ENCODE measurements at places on chromosomes 3 and 15.

- no peak for DNase-seq
Observed at GRCh38 chr3:40891186-40891585, 308.1 kb upstream of the CTNNB1 start.

DNA sequence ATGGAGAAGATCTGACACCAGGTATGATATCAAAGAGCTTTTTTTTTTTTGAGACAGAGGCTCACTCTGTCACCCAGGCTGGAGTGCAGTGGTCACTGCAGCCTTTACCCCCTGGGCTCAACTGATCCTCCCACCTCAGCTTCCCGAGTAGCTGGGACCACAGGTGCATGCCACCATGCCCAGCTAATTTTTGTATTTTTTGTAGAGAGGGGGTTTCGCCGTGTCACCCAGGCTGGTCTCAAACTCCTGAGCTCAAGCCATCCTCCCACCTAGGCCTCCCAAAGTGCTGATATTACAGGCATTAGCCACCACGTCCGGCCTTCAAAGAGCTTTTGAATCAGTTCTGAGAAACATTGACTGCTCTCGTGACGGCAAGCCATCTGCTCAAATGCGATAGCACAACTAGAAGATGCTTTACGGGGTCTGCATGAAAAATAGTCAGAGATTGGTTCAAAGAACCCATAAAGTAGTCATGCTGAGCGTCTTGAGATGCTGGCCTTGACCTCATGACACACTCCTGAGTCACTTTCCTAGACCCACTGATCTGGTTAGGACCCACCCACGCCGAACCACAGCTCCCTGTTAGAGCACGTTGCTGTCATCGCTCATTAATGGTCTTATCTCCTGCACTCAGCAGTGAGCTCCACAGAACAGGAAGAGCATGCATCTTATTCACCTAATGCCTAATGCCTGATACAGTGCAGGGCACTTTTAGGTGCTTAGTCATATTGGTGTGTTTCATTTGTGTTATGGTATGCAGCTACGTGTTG is 57.0 kb upstream of the NR2F2 start:
- DNase-seq = no peak

GRCh38 chr3:29805757-29806156 is 524.9 kb downstream of the RBMS3 start:
- no peak for DNase-seq

DNA sequence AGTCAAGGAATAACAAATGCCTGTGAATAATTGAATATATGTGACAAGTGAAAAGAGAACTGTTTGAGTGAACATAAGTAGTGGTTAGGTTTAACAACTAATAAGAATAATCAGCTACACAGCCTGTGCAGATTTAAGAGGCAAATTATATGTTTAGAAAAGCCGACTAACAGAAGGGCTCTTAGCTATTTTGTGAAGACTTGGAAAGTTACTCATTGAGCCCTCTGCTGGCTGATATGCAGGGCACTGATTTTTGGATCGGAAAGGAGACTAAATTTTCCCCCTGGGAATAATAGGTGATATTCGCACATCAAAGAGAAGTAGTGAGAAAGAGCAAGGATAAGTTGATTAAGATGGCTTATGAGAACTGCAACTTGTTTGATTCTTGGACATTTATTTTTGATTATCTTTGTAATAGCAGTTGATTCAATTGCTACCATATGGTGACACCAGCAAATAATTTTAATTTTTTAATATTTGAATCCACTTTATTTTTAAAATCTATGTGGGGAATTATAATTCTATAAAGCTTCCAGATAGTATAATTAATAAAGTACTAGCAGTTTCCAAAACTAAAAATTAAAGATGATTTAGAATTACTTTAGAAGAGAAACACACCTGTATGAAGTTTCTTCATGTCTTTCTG is 156.2 kb downstream of the NLGN1 start:
- no peak for DNase-seq

DNA sequence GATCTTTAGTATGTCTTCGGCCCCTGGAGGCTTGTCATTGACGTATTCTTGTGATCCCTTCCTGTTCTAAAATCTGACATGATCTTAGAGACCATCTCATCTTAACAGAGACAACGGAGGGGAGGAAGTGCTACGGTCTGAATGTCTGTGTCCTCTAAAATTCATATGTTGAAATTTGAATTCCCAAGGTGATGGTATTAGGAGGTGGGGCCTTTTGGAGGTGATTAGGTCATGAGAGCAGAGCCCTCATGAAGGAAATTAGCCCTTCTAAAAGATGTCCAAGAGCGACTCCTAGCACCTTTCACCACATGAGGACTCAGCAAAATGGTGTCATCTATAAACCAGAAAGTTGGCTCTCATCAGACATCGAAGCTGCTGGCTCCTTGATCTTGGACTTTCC is 233.2 kb upstream of the CMC1 start:
- no peak for DNase-seq

DNA sequence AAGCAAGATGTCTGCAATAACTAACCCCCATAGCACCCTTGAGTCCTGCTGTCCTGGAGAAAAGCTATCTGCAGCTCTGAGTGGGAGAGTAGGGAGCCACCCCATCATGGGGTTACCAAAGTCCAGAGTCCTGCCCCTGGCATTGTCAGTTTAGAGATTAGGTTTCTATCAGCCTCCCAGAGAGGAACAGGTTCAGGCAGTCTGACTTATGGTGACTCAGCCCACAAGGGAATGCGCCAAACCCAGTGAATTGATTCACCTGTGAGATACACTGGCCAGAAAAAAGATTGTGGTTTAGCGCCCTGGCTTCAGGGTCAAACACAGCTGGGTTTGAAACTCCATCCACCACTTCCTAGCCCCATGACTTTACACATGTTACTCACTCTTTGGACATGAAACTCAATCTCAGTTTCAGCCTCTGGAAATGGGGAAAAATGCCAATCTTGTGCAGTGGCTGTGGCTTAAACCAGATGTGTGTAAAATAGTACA is 263.6 kb upstream of the HES1 start:
- no peak for DNase-seq

DNA sequence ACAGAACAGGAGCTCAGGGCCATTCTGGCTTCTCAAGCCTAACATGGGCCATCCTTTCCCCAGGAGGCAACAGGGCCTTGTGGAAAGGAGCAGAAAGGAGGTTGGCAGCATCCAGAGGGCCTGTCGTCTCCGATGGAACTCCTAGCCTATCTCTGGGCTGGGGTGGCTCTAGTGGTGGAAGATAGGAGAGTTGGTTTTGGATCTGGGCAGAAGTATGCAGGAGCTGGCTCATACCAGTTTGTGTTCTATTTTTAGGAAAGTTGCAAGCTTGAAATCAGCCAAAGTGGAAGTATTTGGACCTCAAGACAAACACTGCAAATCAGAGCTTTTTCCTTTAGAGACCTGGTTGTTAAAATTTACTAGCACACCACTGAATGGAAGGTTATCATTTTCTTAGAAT is 35.4 kb upstream of the XCR1 start:
- no peak for DNase-seq

- DNase-seq = no peak
Observed at GRCh38 chr15:90188914-90189748, 12.0 kb upstream of the SEMA4B start.

DNA sequence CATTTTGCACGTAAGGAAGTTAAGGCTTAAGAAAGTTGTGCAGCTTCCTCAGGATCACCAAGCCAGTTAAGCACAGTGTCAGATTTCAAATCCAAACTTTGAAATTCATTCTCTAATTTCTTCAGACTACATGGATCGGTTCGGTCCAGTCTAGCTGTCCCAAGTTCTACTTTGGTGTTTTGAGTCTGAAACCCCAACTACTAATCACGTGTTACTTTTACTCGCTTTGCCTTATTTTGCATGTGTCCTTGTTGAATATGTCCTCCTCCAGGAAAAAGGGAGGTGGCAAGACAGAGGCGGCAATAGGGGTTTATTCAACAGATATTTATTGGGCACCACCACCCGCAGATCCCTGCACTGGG is 522 bp upstream of the GXYLT2 start:
- DNase-seq = no peak

GRCh38 chr3:145450018-145450682 is 710.8 kb downstream of the PLOD2 start:
- no peak for DNase-seq

- no peak for DNase-seq
Observed at GRCh38 chr3:39109086-39109485, 1.6 kb downstream of the TTC21A start.

- DNase-seq = no peak
Observed at GRCh38 chr3:16504242-16504641, 9.3 kb downstream of the RFTN1 start.

DNA sequence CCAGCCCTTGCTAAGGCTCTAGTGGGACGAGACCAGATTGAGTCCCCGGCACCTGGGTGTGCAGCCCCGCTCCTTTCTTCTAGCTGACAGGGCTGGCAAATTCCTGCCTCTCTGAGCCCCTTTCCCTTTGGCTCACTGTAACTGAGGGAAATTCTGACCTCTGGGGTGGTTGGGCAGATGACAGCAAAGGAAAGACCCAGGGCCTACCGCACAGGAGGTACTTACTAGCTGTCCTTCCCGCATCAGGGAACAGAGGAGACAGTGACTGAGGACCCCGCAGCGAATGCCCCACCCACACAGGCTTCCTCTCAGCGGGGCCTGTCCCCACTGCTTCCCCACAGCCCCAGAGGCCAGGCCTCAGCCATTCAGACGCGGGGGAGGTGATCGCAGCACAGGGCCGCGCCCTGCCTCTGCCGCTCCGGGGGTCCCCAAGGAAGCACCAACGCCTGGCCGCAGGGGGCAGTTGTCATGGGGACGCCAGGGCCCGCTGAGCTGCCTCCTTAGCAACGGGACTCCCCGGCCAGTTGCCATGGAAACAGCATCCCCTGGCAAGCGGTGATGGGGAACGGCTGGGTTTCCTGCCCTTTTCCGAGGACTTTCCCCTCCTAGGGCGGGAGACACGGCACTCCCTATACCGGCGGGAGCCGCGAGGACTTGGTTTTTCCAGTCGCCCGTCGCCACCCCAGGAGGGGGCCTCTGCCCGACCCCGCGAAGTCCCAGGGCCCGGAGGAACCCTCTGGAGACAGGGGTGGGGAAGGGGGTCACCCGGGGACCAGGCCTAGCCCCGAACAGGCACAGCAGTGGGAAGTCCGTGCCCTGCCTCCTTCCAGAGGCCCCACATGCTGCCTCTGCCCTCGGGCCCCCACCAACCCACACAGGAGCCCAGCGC is 50.1 kb downstream of the HCN4 start:
- DNase-seq = no peak

GRCh38 chr15:45637552-45638033 is 2.8 kb downstream of the SQOR start:
- DNase-seq = no peak

GRCh38 chr15:47607695-47608094 is 109.6 kb upstream of the SEMA6D start:
- DNase-seq = no peak

DNA sequence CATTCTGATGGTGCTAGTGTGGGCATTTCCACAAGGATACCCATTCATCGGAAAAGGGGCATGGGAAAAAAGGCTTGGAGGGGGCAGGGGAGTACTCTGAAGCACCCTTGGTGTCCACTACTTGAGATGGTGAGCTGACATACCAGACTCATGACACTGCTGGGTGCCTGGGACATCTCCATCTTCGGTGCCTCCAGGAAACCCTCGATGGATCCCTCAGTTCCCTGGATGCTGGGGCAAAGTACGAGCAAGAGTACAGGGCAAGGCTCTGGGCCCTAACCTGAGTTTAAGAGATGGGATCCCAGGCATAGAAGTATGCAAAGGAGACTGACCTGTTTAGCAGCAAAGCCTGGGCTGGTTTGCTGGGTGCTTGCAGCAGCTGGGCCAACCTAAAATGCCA is 5.2 kb upstream of the IP6K1 start:
- no peak for DNase-seq

DNA sequence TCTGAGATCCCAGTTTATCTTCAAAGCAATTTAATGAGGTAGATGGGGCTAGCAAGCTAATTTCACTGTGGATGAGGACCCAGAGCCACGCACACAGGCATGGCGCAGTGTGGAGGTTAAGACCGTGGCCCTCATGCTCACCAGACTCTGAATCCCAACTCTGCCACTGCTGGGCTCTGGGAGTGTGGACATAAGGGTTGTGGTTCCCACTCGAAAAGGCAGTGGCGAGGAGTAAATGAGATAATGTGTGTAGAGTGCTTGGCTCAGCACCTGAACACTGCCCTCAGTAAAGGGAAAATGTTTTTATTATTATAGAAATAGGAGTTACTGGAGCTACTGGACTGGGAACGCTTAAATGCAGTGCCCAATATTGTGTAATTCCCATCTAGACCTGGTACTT is 243.5 kb upstream of the TPM1 start:
- no peak for DNase-seq

- peak; percentile 83 for DNase-seq
Observed at GRCh38 chr3:56783644-56784447, 17.9 kb downstream of the ARHGEF3 start.

- DNase-seq = no peak
Observed at GRCh38 chr15:31439328-31439727, 112.7 kb downstream of the KLF13 start.

DNA sequence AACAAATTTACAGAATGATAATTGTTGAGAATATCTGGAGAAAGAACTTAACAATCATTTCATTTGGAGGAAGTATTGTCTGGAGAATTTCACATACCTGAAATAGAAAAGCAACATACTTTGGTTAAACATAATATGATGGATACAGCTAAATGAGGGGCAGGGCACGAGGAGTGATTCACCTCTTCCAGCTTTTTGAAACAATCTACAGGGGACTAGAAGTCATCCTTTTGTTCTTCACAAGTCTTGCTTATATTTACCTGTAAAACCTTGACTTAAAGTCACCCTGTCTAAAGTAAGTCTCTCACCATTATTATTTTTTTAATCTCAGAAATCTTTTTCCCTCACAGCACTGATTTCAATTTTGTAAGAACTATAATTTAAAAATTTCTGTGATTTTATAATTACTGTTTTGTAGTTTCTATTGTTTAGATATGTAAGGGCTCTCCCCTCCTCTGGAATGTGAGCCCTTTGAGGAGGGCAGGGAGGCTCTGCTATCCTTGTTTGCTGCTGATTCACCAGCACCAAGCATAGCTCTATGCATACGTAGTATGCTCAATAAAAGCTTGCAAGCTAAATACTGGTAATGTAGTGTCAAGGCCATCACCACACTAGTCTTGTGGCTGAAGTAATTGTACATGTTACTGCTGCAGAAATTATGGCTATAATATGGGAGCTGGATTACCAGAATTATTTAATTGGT is 193.9 kb upstream of the THRB start:
- DNase-seq = no peak

DNA sequence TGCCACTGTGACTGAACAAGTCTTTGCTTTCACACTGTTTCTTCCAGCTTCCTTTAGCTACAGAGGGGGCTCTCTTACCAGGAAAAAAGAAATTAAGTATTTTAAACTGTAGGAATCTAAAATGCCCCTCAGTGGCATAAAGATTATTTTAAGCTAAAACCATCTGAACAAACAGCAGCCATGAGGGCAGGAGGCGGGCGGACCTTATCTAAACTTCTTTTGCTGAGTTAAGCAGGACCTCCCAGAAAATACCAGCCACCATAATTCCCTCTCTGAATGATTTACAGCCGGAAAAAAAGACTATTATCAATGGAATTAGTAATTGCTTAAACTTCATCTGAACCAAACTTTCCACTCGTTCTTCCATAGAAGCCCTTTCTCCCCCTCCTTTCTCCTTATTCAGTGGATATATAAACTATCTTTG is 5.2 kb upstream of the TOPAZ1 start:
- no peak for DNase-seq

- no peak for DNase-seq
Observed at GRCh38 chr3:135964160-135964955, 1.2 kb upstream of the PPP2R3A start.

GRCh38 chr15:40323953-40324937 is 753 bp downstream of the INAFM2 start:
- DNase-seq = no peak
